ENCODE measurements at places on chromosomes 11 and 22. TPM values are rescaled to one million over a fixed set of nuclear protein-coding genes. Genes with fewer than 3 reads are reported as not detected.

- no peak for DNase-seq
These were observed 16.1 kb downstream of the MIAT start for GRCh38 chr22:26673486-26673885.

Gene FADS2
- 37.1 TPM for total RNA-seq

GRCh38 chr22:36084717-36085116, 56.1 kb upstream of the RBFOX2 start:
- DNase-seq, result no peak

Gene OR8J3
- not detected for total RNA-seq

GRCh38 chr11:73193251-73194033, 24.6 kb upstream of the P2RY2 start:
- DNase-seq, result no peak

DNA sequence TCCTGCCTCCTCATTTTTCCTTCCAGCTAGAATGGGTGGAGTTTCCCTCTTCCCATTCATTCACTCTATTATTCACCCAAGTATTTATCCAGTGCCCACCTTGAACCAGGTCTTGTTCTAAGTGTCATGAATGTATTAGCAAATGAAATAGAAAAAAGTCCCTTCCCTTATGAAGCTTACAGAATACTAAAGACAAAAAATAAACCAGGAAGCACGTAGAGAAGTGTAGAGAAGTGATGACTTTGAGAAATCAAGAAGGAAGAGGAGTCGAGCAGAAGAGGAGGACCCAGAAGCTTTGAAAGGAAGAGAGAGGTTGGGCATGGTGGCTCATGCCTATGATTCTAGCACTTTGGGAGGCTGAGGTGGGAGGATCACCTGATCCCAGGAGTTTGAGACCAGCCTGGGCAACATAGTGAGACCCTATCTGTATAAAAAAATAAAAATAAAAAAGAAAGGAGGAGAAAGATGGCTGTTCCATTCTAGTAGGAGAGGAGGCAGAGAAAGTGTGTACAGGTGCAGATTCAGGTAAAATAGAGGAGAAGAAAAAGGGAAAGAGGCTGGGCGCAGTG, 17.1 kb upstream of the SYVN1 start:
- no peak for DNase-seq

Measured in LHCN-M2 (cell line).